ENCODE measurements at places on chromosomes 16 and 17. TPM values are rescaled to one million over a fixed set of nuclear protein-coding genes. Genes with fewer than 3 reads are reported as not detected.

GRCh38 chr17:77425791-77426641, 285.2 kb downstream of the SEC14L1 start:
- H3K4me3 ChIP-seq: no peak overlapping the region
- no peak overlapping the region for H3K27ac ChIP-seq
- H3K36me3 ChIP-seq: peaks cover 25% of the 10 kb centered on the region
- no peak for DNase-seq
- peaks cover 62% of the 10 kb centered on the region for H3K4me1 ChIP-seq

CACNG5 gene
- not detected for total RNA-seq

DNA sequence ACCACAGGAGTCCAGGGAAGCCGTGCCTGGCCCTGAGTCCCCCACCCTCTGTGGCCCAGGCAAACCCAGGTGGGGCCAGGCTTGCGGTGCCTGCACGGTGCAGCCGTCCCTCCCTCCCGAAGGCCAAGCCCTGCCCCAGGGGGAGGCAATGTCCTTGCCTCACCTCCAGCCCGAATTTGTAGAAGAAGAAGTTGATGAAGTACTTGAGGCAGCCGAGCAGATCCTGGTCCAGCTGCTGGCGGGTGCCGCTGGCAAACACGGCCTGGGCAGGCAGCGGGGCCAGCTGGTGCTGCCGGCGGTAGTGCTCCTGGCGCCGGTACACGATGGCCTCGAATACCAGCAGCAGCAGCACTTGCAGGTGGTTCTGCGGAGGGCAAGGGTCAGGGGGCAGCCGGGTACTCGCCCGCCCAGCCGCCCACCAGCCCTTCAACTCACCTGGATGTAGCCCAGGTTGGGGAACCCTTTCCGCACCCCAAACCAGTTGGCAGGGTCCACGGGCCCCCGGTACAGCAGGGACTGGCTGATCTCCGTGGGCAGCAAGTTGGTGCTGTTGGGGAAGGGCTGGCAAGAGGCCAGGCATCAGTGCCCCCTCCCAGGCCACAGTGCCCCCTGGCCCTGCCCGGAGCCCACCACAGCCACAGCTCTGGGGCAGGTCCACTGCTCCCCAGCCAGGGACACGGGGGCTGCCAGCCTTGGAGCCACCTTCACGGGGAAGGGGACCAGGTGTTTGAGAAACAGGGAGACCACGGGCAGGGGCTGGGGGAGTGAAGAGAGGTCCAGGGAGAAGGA, 26.1 kb downstream of the CTU2 start:
- no peaks in the 10 kb centered on the region for H3K4me1 ChIP-seq
- H3K27ac ChIP-seq: no peak overlapping the region
- H3K27me3 ChIP-seq: no peaks in the 10 kb centered on the region
- peaks cover 58% of the 10 kb centered on the region for H3K36me3 ChIP-seq

- H3K4me3 ChIP-seq: no peak overlapping the region
- H3K27me3 ChIP-seq: peaks cover 33% of the 10 kb centered on the region
- H3K36me3 ChIP-seq: no peaks in the 10 kb centered on the region
- no peak for DNase-seq
Observed at GRCh38 chr16:1196494-1196893, 28.6 kb downstream of the TPSG1 start.

DNA sequence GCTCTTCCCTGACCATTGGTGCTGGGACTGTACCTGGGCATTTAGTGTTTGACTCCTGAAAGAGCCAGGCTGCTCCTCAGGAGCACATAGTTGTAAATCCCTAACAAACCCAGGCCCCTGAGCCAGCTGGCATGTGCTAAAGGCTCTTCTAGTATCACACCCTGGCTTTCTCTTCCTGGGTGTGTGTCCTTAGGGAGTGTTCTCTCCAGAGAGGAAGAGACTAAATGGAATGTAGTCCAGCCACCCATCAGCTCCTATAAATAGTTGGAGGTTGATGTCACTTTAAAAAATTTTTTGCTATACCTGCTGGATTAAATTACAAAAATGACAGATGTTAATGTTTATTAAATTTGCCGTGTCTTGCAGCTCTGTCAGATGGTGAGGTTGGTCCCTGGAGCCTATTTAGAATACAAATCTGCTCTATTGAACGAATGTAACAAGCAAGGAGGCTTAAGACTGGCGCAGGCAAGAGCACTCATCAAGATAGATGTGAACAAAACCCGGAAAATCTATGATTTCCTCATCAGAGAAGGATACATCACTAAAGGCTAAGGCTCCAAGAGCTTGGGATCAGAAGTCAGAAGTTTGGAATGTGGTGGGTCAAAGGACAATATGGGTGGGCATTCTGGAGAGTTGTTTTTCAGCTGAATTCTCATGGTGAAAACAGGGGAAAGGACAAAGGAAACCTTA, 13.1 kb upstream of the DUSP14 start:
- no peaks in the 10 kb centered on the region for H3K27me3 ChIP-seq
- peak; percentile 23 for DNase-seq
- H3K4me1 ChIP-seq: peaks cover 20% of the 10 kb centered on the region
- H3K36me3 ChIP-seq: peaks cover 47% of the 10 kb centered on the region

- DNase-seq: no peak
- H3K27me3 ChIP-seq: no peaks in the 10 kb centered on the region
- H3K4me3 ChIP-seq: peak overlapping the region; percentile 100
- H3K4me1 ChIP-seq: peaks cover 20% of the 10 kb centered on the region
- H3K27ac ChIP-seq: peak overlapping the region; percentile 80
- peaks cover 10% of the 10 kb centered on the region for H3K36me3 ChIP-seq
Observed at GRCh38 chr16:4733747-4734062, 366 bp downstream of the ANKS3 start.

TMEM220 gene
- 0.73 TPM for total RNA-seq

GRCh38 chr16:88778271-88778525, 6.8 kb downstream of the PIEZO1 start:
- no peak overlapping the region for H3K4me3 ChIP-seq
- DNase-seq: no peak
- no peaks in the 10 kb centered on the region for H3K27me3 ChIP-seq
- peaks cover 47% of the 10 kb centered on the region for H3K4me1 ChIP-seq
- H3K36me3 ChIP-seq: 0 out of 3 replicates have a peak, but pooled peaks cover 2% of the 10 kb centered on the region

KRTAP2-3 gene
- total RNA-seq: not detected

GRCh38 chr17:32285746-32286517, 20.3 kb downstream of the RHBDL3 start:
- no peak overlapping the region for H3K27ac ChIP-seq
- H3K36me3 ChIP-seq: no peaks in the 10 kb centered on the region
- peaks cover 7% of the 10 kb centered on the region for H3K27me3 ChIP-seq
- no peak for DNase-seq
- no peak overlapping the region for H3K4me3 ChIP-seq

CD300E gene
- not detected for total RNA-seq

GRCh38 chr16:58733248-58733670, 857 bp downstream of the GOT2 start:
- DNase-seq: peak; percentile 26
- H3K4me3 ChIP-seq: peak overlapping the region; percentile 94
- H3K27ac ChIP-seq: peak overlapping the region; percentile 69
- H3K4me1 ChIP-seq: peaks cover 43% of the 10 kb centered on the region
- H3K27me3 ChIP-seq: no peaks in the 10 kb centered on the region

DNA sequence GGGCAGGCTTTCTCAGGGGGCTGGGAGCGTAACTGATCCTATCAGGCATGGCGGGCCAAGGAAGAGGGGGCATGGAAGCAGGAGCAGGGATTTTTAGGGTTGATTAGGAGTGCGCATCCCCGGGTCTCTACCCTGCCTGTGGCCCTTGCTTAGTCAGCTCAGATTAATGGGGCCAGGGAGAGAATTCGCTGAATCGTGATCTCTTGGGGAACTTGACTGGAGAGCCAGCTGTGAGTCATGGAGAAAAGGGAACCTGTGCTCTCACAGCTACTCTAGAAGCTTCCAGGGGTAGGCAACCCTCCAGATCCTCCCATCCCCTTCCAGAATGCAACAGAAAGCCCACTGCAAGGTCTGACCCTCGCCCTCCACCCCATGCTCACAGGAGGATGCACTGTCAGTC, 3.6 kb downstream of the FOXN1 start:
- H3K4me1 ChIP-seq: no peaks in the 10 kb centered on the region
- DNase-seq: no peak
- no peak overlapping the region for H3K4me3 ChIP-seq
- H3K27ac ChIP-seq: no peak overlapping the region

GRCh38 chr16:81357711-81358260, 43.0 kb downstream of the GAN start:
- no peak overlapping the region for H3K4me3 ChIP-seq
- no peaks in the 10 kb centered on the region for H3K4me1 ChIP-seq
- H3K27me3 ChIP-seq: no peaks in the 10 kb centered on the region
- DNase-seq: no peak
- no peak overlapping the region for H3K27ac ChIP-seq

DNA sequence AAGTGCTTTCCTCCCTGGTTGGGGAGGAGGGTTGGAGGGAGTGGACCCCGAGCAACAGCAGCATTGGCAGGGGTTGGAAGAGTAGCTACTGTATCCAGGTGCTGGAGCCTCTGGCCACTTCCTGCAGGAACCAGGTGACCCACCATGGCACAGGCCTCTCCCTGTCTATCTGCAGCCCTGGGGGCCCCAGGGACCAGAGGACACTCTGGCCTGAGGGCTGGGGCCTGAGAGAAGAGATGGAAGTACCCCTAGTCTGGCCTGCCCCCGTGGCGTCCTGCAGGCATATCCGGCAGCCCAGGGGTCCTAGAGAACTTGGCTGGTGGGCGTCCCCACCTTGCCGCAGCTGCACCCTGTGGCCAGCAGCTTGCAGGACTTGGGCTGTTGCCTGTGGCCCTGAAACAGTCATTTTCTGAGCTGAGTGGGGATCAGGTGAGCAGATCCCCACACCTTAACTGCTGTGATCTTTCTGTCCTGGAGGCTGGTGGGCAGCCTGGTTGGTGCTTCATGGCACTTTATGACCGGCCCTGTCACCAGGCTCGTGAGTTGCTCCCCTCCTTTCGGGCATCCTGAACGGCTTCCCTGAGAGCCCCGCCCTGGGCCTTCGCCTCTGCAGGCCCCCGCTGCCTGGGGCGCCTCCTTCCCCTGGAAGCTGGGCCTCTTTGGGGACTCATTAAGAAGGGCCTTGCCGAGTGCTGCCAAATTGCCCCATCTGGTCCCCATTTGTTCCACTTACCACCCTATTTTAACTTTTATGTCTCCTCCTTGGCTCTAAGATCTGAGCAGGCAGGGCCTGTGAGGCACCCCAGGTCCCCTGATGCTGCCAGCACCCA, 298.6 kb downstream of the SEC14L1 start:
- no peak overlapping the region for H3K4me3 ChIP-seq
- no peaks in the 10 kb centered on the region for H3K4me1 ChIP-seq
- peaks cover 71% of the 10 kb centered on the region for H3K36me3 ChIP-seq
- DNase-seq: no peak
- H3K27ac ChIP-seq: no peak overlapping the region
- no peaks in the 10 kb centered on the region for H3K27me3 ChIP-seq

ACAP1 gene
- 1.3 TPM for total RNA-seq

OR2C1 gene
- not detected for total RNA-seq

DNA sequence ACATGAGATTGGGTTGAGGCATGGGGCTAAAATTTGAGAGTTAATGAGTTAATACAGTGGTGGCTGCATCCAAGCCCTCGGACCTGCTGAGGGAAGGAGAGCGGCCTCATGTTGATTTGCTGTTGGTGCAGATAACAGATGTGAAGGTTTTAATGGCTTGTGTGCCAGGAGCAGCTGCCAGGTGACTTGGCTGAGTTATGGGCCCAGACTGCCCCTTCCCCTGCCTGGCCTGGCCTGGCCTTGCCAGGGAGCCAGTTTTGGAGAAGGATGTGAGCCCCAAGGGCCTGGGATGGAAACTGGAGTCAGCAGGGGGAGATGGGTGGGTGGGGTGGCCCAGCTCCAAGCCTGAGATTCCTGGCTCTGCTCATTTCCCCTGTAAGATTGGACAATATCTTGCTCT, 230.1 kb downstream of the CBLN1 start:
- no peak for DNase-seq
- H3K4me1 ChIP-seq: no peaks in the 10 kb centered on the region
- no peak overlapping the region for H3K27ac ChIP-seq
- no peaks in the 10 kb centered on the region for H3K36me3 ChIP-seq
- H3K4me3 ChIP-seq: no peak overlapping the region

Measured in HepG2 (cell line).